Kidney glomerular epithelial cell (primary cell): ENCODE measurements at places on chromosomes 7 and 10.

DNA sequence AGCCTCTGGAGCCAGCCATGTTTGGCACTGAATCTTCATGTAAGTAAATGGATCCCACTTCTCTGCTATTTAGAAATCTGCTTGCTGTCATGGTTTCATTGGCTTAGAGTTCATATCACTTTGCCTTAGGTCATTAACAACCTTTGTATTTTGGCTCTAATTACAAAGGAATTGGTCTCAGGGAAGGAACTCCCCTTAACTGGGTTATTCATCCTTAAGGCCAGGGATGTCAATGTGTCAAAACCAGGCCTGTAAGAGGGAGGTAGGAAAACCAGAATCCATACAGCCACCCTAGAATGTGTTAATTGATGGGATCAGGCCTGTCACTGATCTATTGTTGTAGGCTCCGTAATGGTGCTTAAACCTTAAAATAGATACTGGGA, 67.3 kb downstream of the ST7 start:
- no peak for DNase-seq

GRCh38 chr10:2556883-2557282, 510.5 kb upstream of the PFKP start:
- DNase-seq: no peak

- peak; percentile 84 for DNase-seq
Observed at GRCh38 chr10:109922976-109923921, at the start of gene XPNPEP1. Gene XPNPEP1 (minus strand): TSS chr10:109923511. CDS start chr10:109923433, 78 bp downstream.

DNA sequence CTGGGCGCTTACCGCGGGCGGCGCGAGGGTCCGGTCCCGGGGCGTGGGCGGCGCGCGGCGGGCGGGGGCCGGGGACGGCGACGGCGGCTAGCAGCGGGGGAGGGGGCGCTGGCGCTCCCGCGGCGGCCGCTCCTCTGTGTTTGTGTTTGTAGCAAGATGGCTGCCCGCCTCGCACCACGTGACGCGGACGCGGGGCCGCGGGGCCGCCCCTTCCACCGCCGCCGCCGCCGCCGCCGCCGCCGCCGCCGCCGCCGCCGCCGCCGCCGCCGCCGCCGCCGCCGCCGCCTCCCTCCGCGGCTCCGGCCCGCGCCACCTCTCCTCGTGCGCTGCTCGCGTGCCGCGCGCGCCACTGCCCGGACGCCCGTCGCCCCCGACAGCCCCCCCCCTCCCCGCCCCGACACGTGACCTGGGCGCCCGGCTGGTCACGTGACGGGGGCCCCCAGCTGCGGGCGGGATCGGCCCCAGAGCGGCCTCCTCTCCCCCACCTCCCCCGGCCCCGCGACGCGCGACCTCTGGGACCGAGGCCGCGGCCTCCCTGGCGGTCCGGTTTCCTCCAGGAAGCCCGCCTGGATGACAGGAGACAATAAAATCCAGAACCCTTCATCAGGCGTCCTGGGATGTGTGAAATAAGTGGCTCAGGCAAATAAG, at the start of gene GIGYF1:
TSS of gene GIGYF1 (minus strand) at position 153 of the 648 bp plus-strand sequence. CDS start 6,012 bp downstream, outside the sequence.
- no peak for DNase-seq

GRCh38 chr7:30913821-30914515, 2.3 kb downstream of the AQP1 start:
- no peak for DNase-seq

DNA sequence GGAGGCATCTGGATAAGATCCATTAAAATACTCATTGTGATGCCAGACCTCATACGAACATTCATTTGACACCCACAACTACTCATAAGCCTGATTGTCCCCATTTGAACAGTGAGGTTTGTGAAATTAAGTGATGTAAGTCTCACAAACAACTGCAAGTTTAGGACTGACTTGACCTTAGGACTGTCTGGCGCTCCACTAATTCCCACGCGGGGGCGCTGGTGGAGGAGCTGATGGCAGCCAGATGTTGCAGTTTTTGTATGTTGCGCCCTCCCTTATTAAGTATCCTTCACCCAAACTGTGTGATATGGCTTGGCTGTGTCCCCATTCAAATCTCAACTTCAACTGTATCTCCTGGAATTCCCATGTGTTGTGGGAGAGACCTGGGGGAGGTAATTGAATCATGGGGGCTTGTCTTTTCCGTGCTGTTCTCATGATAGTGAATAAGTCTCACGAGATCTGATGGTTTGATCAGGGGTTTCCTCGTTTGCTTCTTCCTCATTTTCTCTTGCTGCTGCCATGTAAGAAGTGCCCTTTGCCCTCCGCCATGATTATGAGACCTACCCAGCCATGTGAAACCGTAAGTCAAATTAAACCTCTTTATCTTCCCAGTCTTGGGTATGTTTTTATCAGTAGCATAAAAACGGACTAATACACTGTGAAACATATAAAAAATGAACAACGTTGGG, 20.3 kb upstream of the TIAL1 start:
- DNase-seq: no peak

GRCh38 chr10:98536551-98536950, 89.8 kb upstream of the HPS1 start:
- DNase-seq: peak; percentile 22

DNA sequence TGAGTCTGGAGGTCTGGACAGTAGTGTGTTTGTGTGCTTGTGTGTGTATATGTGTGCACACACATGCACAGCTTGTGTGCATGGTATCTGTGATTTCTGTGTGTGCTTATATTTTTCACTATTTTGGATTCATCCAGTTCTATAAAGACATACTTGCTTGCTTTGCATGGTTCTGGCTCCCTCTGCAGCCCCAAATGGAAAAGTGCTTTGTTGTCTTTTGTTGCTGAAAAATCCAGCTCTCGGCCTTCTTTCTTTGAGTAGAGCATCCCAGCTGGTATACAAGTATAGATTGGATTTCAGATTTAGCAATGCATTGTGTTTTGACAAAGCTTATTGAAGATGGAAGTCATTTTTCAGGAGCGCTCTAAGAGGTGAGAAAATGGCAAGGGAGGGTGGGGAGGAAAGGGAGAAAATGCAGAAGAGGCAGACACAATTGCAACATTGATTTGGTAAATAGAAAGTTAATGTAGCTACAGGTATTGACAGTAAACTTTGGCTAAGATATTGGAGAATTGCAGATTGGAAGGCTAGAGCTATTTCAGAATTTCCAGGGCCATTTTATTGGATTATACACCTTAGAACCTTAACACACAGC, 333.9 kb downstream of the AUTS2 start:
- peak; percentile 33 for DNase-seq

GRCh38 chr10:51029172-51029641, 45.1 kb upstream of the PRKG1 start:
- no peak for DNase-seq

- DNase-seq: no peak
Observed at GRCh38 chr10:99427566-99428190, 2.7 kb downstream of the GOT1 start.

DNA sequence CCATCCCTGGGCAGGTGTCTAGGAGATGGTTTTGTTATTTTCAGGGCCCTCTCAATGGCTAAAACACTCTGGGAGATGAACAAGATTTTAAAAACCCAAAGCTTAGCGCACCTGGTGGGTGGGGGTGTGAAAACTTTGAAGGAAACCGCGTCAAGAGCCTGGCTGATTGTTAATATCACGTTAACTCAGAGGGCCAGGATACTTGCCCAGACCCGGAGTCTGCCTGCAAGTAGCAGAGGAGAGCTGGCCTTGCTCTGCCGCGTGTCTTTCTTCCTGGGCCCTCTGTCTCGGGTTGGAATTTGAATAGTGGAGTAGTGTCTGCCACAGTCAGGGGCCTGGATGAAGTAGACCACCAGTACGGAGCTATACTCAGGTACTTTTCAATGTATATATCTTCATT, 1.1 kb downstream of the MGMT start:
- no peak for DNase-seq

- no peak for DNase-seq
Observed at GRCh38 chr10:79582096-79582495, 21.9 kb upstream of the SFTPA2 start.

- DNase-seq: no peak
Observed at GRCh38 chr7:19537942-19538401, 170.9 kb downstream of the POLR1F start.

DNA sequence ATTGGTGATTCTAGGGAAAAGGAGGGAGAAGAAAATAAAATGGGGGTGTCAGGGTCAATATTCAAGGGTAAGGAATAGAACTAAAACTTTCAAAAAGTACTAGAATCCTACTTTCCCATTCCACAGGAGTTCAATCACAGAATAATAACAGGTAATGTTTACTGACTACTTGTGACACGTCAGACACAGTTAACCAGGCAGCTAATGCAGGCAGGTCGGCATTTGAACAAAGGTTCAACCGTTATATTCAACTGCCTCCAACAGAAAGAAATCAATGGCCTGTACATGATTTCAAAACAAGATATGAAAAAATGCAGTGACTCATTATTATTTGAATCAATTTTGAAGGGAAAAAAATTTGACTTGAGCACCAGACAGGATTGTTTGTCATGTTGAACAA, 3.1 kb downstream of the ASB15 start:
- no peak for DNase-seq

GRCh38 chr7:138684340-138684739, 16.8 kb downstream of the SVOPL start:
- DNase-seq: no peak

DNA sequence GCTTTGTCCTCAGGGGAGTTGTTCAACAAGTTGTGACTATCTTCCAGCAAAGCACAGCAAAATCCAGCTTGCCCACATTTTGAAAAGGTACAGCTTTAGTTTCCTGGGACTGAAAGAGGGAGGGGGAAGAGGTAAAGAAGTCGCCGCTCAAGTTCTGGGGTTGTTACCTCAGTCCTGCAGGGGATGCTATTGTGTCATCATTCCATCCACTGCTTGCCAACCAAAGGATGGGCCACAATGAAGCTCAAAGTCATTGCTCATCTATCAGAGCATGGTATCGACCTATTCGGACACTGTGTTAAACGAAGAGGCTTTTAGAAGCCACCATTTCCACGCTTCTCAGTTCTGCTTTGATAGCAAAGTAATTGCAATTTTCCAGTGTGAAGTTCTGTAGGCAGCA, 34.3 kb downstream of the NPY start:
- no peak for DNase-seq

DNA sequence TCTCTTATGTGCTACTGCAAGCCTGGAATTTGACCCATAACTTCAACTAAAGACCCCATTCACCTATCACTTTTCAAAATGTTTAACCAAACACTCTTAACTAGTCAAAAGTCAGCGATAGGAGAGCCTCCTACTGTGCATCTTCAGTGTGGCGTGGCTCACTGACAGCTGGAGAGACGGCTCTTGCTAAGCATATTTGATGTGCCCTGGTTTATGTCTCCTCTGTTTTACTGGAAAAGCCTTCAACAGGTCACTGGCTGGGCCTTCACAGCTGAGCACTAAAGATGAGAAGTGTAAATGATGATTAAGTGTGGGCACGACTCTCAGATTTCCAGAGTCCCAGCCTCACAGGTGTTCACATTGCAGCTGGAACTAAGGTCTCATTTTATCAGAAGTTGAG, 472.1 kb downstream of the SEMA3D start:
- no peak for DNase-seq

- no peak for DNase-seq
Observed at GRCh38 chr7:110720626-110721025, 370.3 kb upstream of the LRRN3 start.

DNA sequence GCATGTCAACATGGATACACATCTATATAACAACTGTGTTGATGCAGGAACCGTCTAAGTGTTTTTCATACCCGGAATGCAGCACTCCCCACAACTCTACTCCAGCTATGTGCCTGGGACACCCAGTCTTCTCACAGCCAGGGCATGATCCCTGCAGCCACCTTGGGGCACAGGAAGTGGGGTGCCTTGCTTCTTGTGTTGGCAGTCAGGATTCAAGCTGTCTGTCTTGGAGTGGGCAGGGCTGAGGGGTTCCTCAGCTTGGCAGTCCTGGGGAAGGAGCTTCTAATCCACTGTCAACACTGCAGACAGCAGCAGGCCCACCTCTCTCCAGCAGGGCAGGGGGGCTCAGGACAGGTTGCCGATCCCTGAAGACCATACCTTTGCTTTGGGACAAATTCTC, 41.3 kb downstream of the DRGX start:
- no peak for DNase-seq

GRCh38 chr7:148115308-148115707, 475.3 kb upstream of the C7orf33 start:
- no peak for DNase-seq

- DNase-seq: no peak
Observed at GRCh38 chr7:105602325-105603305, 21.3 kb upstream of the EFCAB10 start.

GRCh38 chr7:2931034-2931415, 86.9 kb upstream of the GNA12 start:
- DNase-seq: no peak

- DNase-seq: peak; percentile 29
Observed at GRCh38 chr10:85124603-85125051, 796.2 kb downstream of the CCSER2 start.

GRCh38 chr7:111511845-111512244, 50.4 kb downstream of the IMMP2L start:
- DNase-seq: no peak

GRCh38 chr7:107884066-107884818, 6.7 kb upstream of the DLD start:
- no peak for DNase-seq

- no peak for DNase-seq
Observed at GRCh38 chr10:78045237-78045636, 11.6 kb downstream of the RPS24 start.

DNA sequence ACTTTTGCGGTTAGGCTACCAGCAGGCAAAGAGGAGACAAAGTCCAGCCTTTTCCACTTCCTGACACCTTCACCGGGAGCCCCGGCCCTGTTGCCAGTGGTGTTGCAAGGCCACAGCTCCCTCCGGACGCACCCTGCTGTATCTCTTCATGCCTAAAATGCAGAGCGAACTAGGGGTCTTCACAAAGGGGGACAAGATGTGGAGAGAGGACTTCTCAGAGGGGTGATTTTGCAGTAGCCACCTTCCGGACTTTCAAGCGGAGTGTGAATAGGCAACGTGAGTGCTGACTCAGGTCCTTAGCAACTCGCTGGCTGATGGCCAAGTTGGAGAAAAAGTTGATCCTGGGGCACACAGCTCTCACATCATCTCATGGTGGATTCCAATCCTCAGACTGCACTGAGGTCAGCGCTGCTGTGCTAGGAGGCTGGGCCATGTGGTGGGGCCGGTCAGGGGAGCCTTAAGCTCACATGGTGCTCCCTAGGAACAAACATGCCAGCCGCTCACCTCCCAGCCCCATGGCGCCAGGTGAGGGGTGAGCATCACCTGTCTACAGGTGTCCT, 166.3 kb downstream of the LCOR start:
- no peak for DNase-seq

- DNase-seq: peak; percentile 58
Observed at GRCh38 chr7:116653204-116653603, 18.8 kb upstream of the MET start.

DNA sequence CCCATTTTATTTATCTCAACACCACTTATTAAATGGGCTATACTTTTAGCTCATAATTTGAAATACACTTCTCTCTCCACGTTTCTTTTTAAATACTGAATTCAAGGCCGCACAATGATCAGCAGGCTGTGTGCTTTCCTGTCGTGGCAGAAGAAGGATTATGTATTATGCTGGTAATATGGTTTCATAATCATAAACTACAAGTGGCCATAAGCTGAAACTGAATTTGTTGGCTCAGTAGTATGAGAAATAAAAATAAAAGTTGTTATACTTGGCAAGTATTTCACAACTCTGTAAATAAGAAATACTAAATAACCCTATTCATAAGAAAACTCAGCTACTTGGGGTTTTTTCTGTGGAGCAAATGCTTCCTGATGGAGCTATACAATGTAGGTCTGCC, 313.6 kb downstream of the DOCK4 start:
- no peak for DNase-seq

GRCh38 chr10:69957241-69957885, 95.3 kb upstream of the MACROH2A2 start:
- no peak for DNase-seq
